Hematopoietic multipotent progenitor cell treated with erythropoietin and hydrocortisone succinate and interleukin-3 and kit ligand, for 6 days (in vitro differentiated cells): ENCODE measurements at places on chromosomes 2 and 18.

DNA sequence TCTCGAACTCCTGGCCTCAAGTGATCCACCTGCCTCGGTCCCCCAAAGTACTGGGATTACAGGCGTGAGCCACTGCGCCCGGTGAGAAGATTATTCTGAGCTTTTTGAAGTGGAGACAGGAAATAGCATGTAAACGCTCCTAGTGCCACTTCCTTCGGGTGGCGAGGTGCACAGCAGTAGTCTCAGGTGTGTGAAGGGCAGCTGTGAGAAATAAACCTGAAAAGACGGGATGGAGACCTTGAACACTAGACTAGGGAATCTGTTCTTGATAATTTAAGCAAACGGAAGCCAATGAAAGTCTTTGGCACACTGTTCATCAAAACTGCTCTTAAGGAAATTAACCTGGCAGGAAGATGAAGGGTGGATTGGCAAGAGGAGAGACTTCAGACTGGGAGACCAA is 439 bp upstream of the PLEKHH2 start:
- no peak for DNase-seq

DNA sequence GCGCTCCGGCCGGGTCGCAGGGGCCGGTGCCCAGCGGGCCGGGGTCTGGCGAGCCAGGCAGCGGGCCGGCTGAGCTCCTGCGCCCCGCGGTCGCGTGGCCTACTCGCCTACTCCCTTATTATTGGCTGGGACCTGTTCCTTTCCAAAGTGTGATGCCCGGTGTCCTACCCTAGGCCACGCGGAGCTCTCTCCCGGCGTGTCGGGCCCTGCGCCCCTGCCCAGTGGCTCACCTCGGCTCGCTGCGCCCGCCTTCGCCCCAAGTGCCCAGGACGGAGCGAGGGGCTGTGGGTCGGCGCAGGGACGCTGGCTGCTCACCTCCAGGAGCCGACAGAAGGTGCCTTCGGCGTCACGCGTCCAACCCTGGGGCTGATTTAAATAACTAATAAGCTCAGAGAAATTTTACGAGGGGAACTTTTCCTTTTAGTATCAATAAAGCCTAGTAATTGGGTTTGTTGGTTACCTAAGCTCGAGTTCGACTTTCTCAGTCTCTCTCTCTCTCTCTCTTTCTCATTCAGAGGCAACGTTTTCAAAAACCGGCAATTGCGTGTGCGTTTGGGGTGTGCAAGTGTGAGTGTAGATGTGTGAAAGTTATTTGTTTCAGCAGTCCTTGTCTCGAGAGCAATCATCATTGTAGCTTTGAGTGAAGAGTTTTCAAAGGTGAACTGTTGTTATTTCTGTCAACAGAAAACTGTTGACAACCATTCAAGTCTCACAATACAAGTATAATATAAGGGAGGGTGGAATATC is 7.0 kb upstream of the SATB2 start:
- DNase-seq, result no peak

DNA sequence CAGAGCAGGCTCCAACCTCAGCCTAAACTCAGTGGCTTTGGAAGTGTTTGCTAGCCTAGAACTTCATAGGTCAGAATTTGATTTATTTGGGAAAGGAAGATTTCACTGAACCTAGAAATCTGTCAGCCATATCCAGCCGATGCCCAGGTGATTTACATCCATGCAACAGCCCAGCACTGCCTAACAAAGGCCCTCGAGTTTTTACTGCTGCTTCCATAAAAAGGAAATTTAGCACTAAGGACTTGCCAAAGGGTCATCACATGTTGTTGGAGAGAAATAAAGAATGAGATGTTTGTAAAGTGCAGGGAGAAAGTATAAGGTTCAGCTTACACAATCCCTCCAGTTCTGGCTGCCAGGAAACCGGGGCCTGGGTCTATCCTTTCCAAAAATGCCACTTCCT is 614.2 kb downstream of the BCL11A start:
- no peak for DNase-seq

DNA sequence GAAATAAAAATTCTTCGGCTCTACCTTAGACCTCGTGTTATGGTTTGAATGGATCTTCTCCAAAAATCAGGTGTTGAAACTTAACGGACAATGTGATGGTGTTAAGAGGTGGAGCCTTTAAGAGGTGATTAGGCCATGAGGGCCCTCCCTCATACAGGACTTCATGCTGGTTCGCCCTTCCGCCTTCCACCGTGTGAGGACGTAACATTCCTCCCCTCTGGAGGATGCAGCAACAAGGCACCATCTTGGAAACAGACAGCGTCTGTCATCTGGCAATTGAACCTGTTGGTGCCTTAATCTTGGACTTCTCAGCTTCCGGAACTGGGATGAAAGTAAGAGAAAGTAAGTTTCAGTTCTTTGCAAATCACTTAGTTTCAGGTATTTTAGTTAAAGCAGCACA is 126.3 kb upstream of the SPRED2 start:
- DNase-seq, result no peak

DNA sequence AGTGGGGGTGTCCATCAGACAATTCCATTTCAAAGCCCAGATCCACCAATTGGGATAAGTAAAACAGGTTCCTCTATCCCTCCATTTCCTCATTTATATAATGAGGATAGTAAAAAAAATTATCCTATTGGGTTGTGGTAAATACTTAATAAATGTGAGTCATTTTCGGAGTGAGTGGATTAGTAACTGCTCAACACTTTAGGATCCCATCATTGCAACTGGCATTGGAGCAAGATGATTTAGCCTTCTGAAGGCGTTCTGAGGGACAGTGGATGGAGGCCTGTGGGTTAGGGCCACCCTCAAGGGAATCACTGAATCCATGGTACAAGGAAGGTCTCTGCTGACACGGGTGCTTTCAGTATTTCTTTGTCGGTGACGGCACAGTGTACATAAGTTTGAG is 108.6 kb upstream of the FZD7 start:
- no peak for DNase-seq

DNA sequence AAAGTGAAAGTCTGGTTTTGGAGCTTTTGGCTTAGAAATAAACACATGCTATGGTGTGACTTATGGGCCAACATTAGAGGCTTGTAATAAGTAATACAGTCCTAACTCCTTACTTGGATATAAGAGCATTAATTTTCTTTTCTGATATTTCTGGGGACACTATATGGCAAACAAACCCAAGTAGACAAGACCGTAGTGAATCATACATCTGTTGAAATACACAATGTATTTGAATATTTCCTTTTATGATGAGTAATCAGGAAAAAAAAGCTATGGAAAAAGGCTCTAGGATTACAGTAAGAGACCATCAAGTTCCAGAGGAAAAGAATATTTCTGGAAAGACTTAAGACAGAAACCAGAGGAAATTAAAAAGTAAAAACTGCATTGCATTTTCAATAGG is 146.0 kb upstream of the CYP26B1 start:
- no peak for DNase-seq

DNA sequence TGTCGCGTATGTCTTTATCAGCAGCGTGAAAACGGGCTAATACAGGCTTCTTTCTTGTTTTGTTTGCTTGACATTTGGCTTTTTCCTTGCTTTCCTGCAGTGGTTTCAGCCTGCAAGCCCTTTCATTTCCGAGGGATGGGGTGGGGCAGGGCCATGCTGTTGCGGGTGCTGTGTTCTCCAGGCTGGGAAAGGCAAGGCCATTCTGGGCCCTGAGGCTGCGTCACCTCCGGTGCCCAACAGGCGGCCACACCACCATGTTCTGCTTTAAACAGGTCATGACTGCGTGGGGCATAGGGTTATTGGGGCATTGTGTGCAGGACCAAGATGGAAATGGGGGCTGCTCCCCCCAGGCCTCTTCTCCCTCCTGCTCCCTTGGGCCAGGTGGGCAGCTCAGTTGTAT is 38.6 kb upstream of the PLB1 start:
- DNase-seq, result no peak

DNA sequence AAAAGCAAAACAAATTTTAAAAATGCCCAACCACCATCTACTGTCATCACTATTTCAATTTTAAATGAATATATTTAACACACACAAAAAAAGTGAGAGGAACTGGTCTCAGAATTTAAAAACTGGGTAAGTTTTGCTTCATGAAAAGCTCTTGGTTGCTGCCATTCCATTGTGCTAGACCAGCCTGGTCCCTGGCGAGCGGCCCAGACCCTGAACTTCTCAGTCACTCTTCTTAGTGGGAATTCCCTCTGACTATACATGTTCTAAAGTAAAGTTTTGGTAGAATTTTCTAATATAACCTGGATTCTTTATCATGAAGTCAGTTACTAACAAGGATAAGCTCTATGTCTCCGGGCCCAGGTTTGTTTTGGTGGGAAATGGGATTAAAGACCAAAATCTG is 34.8 kb upstream of the TMEM177 start:
- DNase-seq, result no peak

- no peak for DNase-seq
These were observed 666.3 kb downstream of the TSN start for GRCh38 chr2:122421775-122422174.

DNA sequence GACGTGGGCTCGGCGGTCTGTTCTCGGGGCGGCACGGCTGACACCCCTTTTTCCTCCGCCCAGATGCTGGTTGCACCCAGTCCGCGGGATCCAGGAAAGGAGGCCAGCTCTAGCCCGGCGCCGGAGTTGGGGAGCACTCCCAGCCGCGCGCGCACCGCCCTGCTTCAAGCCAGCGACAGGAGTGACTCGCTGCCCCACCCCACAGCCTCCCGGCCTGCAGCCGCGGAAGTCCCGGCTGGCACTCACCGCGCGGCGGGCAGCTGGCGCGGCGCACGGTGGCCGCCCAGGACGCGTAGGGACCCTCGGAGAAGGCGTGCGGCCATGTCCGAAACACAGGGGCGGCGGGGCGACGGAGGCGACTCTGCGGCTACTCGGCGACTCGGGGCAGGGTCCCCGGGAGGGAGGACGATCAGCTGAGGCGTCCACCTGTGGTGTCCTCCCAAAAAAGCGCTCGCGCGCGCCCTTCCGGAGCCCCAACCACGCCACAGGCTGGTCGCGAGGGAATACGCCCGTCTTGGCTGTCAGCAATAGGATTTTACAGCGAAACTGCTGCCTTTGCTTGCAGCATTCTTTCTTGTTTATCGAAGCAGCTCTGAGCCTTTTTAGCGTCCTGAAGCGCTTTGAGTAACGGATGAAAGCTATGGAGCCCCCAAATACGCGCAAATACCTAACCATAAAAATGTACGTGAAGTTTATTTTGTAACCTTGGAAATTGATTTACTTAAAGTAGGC is at the start of gene ACADL:
TSS of gene ACADL (minus strand) at position 507 of the 732 bp plus-strand sequence. CDS start at position 323, 184 bp downstream.
- DNase-seq, result peak; percentile 64

DNA sequence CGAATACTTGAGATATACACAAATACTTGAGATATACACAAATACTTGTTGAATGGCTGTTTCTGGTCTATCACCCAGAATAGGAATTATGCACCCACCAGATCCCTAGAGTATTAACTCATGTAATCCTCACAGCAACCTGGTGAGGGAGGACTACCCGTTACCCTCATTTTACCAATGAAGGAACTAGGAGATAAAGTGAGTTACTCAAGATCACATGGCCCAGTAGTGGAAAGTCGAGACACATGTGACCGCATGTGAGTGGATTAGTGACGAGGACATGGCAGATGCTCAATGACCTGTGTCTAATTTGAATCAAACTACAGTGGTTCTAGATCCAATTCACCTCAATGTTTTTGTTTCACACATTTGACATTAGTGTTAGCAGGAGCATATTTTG is 2.4 kb downstream of the MOGAT1 start:
- DNase-seq, result no peak

- no peak for DNase-seq
These were observed 40.0 kb downstream of the ST8SIA5 start for GRCh38 chr18:46716827-46717226.

GRCh38 chr2:124081154-124081716 is 56.1 kb downstream of the CNTNAP5 start:
- DNase-seq, result peak; percentile 56

DNA sequence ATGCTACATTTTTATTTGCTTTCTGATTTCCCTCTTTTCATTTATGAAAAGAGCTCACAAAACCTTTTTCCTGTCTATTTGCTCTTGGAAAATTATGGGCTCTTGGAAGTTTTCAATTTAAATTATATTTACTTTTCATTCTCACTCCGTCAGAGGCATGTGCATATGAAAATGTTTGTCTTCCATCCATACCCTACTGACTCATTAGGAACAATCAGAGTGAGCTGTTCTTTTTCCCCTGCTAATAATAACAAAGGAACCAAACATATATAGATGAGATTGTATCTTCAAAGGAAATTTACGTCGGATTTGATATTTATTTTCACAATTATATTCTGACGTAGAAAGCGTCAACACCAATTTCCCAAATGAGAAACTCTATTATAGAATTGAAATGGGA is 1101.2 kb downstream of the TSN start:
- no peak for DNase-seq

DNA sequence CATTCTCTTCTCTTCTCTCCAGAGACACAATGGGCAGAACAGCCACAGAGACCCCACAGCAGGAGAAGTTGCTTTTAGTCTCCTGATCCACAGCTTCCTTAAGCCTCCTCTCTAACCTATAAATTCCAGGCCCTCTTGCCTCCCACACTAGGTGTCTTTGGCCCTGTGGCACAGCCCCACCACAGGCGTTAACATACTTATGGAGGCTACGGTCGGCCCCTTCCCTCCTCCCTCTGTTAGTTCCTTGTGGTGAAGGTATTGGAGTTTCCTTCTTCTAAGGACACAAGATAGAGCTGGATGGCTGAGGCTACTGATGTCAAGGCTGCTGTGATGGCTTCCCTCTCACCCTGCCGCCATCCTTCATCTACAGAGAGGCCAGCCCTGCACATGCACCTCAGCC is 123.5 kb upstream of the ACAA2 start:
- no peak for DNase-seq

DNA sequence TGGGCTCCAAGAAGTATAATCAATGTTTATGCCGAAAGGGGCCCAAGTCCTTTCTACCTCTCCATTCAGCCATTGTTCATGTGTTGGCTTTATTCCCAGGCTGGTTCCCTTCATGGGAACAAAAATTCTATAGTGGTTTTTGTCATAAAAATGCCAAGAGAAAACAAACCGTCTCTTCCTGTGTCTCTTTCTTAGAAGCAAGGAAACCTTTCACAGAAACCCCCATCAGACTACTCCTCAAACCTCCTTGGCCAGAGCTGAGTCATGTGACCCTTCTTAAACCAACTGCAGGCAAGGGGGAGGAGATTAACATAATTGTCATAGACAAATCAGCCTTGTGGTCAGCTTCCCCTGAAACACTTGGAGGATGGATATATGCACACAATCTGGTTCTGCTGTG is 75.1 kb upstream of the TANK start:
- peak; percentile 5 for DNase-seq

- DNase-seq, result no peak
These were observed 1.8 kb downstream of the SLC5A7 start for GRCh38 chr2:107988108-107988507.

DNA sequence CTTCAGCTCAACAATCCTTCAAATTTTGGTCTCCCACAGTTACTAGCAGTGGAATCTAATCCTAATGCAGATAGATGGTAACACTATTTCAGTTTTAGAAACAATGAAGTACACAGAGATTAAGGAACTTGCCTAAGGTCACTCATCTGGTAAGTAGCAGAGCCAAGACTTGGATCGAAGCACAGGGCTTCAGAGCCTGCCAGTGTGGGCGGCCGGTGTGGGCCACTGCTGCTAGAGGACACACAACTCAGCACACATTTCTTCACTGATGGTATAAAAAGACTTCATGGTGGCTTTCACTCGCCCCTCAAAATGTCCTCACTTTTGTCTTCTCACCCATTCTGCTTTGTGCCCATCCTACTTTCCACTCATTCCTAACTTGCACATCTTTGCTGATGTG is 11.1 kb downstream of the C2orf74 start:
- no peak for DNase-seq
